ENCODE measurements at places on chromosomes 5 and 9.
A peak's percentile ranks its signal among the peaks of the same experiment; 100 is the strongest.

- DNase-seq, result no peak
These were observed 94.6 kb downstream of the SH3TC2 start for GRCh38 chr5:148968311-148968710.

GRCh38 chr9:88198341-88198807 is 60.1 kb upstream of the SPATA31C2 start:
- no peak for DNase-seq

- DNase-seq, result no peak
These were observed 113.3 kb downstream of the FGF10 start for GRCh38 chr5:44275908-44276307.

DNA sequence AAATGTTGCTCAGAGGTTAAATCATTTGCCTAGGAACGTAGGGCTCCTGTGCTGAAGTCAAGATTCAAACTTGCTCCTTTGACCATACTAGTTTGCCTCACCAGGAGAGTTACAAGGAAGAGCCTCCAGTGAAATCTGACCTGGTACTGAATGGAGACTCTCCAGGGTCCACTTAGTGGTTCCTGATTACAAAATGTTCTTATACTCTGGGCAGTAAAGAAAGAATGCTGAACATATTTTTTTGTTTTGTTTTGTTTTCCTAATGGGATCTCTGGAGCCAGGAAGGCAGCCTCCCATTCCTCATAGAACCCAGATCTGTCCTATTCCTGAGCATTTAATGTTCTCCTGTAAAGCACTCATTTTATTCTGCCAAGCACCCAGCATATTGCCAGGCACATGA is 256.5 kb upstream of the CLINT1 start:
- no peak for DNase-seq

DNA sequence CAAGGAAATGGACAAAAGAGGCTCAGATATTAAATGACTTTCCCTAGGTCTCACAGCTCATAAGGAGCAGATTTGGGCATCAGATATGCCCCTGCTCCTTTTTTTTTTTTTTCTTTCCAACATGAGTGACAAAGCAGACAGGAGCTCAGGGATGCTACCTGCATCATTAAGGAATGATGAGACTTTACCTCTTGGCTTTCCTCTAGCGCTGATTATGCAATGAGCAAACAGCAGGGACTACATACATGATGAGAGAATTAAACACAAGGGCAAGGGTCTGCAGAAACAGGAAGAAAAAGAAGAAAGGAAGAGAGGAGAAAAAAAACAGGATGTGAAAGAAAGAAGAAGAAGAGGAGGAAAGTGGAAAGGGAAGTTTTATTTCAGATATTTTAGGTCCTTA is 179.9 kb downstream of the PPP2R2B start:
- no peak for DNase-seq

DNA sequence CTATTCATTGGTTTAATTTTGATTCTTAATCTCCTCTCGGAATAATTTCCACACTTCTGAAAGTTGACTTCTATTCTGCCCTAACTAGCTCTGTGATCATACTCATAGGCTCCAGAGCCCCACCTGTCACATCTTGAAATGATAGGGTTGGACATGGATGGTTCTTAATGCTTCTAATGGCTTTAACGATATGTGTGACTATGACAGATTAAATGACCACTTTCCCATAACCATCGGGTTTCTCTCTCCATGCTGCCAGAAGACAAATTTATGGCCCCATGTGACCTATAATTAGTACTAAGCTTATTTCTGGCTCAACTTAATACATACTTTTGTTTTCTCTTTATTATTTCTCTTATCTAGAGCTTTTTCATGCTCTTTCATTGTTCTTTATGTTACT is 251.1 kb upstream of the TUT7 start:
- DNase-seq, result no peak

- DNase-seq, result peak; percentile 46
These were observed 995 bp downstream of the IPPK start for GRCh38 chr9:92668746-92669526.

All from stimulated activated CD8-positive, alpha-beta memory T cell treated with anti-CD3 and anti-CD28 coated beads, Interleukin-4, amount 100 ng/mL, for 24 hours (primary cell).